ENCODE measurements at places on chromosomes 2 and 18. TPM values are rescaled to one million over a fixed set of nuclear protein-coding genes. Genes with fewer than 3 reads are reported as not detected.

Gene PARD6G
- 3.5 TPM for total RNA-seq

- DNase-seq: peak; percentile 52
Observed at GRCh38 chr2:26772064-26773001, 8.2 kb downstream of the SLC35F6 start.

DNA sequence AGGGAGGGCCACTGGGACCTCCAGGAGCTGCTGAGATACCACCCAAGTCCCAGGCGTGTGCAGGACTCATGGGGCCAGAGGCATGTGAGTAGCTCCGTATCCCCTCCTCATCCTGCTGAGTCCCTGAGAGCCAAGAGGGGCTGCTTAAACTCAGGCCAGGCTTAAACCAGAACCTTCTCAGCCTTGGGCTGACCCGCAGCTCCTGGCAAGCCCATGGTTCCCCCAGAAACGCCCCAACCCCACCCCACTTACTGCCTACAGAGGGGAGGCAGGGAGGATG lies 2.5 kb upstream of the NMUR1 start:
- DNase-seq: no peak

- DNase-seq: peak; percentile 53
Observed at GRCh38 chr2:61426267-61426897, 44.5 kb downstream of the USP34 start.

Gene ICA1L
- 6.9 TPM for total RNA-seq

DNA sequence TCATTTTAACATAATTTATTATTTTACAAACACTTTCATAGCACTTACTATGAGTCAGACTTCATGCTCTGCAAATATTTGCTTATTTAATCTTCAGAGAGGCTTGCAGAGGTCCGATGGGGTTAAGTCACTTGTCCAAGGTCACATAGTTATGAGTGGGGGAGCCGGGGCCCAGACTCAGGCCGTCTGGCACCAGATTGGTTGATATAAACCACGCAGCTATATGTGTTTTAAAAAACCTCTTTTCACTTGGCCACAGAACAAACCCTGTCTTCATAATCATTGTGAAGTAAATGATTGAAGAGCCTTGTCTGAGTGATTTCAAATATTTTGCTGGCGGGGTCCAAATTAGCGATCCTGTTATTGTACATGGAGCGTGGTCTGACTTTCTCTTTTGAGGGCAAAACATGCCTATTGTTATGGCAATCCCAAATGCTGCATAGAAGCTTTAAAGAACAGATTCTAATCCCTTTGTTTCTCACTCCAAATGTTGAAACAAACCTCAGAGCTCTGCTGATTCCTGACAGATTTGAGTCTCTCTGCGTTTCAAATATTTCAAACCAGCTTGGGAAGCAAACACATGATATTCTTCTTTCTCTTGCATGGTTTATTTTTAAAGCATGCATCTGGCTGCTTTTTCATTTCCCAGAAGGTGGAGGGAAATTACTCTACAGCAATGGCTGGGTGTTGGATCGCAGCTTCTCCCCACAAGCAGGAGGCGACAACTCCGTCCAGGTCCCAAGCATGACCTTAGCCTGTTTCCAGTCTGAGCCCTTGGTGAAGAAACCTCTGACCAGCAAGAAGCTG lies 142.4 kb downstream of the DDX1 start:
- DNase-seq: no peak

GRCh38 chr2:140624200-140624599 lies 1506.6 kb downstream of the LRP1B start:
- DNase-seq: peak; percentile 6

Gene PLCL1
- 0.09 TPM for total RNA-seq
